Left ventricle myocardium superior (tissue), 1 donor: ENCODE measurements at places on chromosomes 5 and 9. TPM values are rescaled to one million over a fixed set of nuclear protein-coding genes. Genes with fewer than 3 reads are reported as not detected.

DNA sequence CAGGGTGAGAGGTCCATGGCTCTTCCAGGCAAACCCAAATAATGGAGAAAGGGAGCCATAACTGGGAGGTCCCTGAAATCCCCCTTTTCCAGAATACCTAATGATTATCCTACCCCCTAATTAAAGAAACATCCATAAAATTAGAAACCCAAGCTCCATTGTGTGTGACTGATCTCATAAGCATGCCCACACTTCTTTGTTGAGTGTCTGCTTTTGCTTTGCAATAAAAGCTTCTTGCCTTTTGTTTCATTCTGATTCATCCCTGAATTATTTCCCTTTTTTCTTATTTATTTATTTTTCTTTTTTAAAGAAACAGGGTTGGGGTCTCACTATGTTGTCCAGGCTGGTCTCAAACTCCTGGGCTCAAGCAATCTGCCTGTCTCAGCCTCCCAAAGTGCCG, 33.1 kb downstream of the BTF3 start:
- DNase-seq, result no peak

DNA sequence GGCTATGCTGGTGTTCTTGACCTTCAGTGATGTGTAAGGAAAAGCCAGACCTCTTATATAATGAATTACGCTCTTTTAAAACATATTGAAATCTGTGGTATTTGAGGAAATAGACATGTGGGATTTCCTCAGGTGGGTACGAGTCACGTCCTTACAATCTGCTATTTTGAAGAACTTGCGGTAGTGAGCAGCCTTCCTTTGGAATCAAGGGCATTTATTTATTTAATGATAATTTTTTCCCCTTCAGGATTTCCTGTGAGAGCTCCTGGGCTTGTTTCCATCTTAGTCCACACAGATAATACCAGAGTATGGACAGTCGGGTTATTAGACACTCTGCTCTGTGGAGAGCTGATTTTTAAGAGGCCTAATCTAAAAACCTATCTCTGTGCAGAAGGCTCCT, 167.9 kb downstream of the ARHGEF28 start:
- DNase-seq, result no peak

DNA sequence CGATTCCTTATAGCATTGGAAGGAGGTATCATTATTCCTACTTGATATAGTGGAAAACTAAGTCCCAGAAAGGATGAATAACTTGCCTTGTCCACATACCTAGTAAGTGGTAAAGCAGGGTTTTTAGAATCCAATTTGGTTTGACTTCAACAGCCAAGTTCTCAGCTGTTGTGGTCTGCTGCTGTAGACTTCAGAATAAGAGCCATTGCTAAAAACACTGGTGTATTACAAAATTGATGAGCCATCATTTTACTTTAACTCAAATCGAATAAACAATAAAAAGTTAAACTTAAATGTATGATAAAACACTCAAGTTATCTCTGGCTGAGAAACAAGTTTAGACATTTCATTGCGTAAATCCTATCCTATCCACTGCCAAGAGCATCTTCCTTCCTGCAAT, 610.8 kb downstream of the TLE1 start:
- DNase-seq, result no peak

Gene FAM151B
- total RNA-seq, result 1.8 TPM

Gene ZDHHC11
- 40.1 TPM for total RNA-seq
